GM23248 (cell line): ENCODE measurements at places on chromosomes 1 and 21. TPM values are rescaled to one million over a fixed set of nuclear protein-coding genes. Genes with fewer than 3 reads are reported as not detected.

The KRTAP11-1 gene
- total RNA-seq, result not detected in 2 replicates

DNA sequence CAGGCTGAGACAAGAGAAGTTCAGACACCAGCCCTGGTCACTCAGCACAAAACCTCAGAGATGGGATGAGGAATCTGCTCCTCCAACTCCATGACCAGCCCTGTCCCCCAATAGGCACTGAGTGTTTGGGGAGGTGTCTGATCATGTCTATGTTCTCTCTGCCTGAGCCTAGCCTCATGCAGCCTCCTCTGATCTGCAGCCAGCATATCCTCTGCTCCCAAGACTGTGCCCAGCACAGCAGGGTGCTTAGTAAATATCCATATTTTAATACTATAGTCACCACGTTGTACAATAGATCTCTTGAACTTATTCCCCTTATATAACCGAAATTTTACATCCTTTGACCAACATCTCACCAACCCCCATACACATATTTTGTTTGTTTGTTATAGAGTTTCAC, 202.9 kb downstream of the MATN1 start:
- no peak overlapping the region for H3K27ac ChIP-seq
- no peaks in the 10 kb centered on the region for H3K36me3 ChIP-seq
- H3K4me3 ChIP-seq, result no peak overlapping the region
- no peaks in the 10 kb centered on the region for H3K27me3 ChIP-seq

GRCh38 chr1:43861337-43861736, 72.3 kb upstream of the ARTN start:
- H3K27ac ChIP-seq, result no peak overlapping the region
- H3K4me3 ChIP-seq, result no peak overlapping the region
- DNase-seq, result peak; percentile 69
- H3K36me3 ChIP-seq, result no peaks in the 10 kb centered on the region
- peaks cover 11% of the 10 kb centered on the region for H3K4me1 ChIP-seq

GRCh38 chr1:93537396-93537795, 89.5 kb downstream of the FNBP1L start:
- H3K36me3 ChIP-seq, result peaks cover 9% of the 10 kb centered on the region
- no peak overlapping the region for H3K4me3 ChIP-seq
- DNase-seq, result peak; percentile 28
- H3K4me1 ChIP-seq, result peaks cover 14% of the 10 kb centered on the region

The AXDND1 gene
- not detected in 2 replicates for total RNA-seq

GRCh38 chr1:167135281-167135840, 41.5 kb downstream of the STYXL2 start:
- H3K4me1 ChIP-seq, result 0 out of 2 replicates have a peak, but pooled peaks cover 3% of the 10 kb centered on the region
- DNase-seq, result no peak
- no peak overlapping the region for H3K27ac ChIP-seq
- H3K36me3 ChIP-seq, result no peaks in the 10 kb centered on the region

- no peaks in the 10 kb centered on the region for H3K27me3 ChIP-seq
- no peaks in the 10 kb centered on the region for H3K36me3 ChIP-seq
- DNase-seq, result peak; percentile 53
- H3K27ac ChIP-seq, result no peak overlapping the region
Measured at GRCh38 chr21:39055167-39055767, 128.0 kb downstream of the PSMG1 start.

The CLCC1 gene
- 35.3 and 58.0 TPM in 2 replicates for total RNA-seq

DNA sequence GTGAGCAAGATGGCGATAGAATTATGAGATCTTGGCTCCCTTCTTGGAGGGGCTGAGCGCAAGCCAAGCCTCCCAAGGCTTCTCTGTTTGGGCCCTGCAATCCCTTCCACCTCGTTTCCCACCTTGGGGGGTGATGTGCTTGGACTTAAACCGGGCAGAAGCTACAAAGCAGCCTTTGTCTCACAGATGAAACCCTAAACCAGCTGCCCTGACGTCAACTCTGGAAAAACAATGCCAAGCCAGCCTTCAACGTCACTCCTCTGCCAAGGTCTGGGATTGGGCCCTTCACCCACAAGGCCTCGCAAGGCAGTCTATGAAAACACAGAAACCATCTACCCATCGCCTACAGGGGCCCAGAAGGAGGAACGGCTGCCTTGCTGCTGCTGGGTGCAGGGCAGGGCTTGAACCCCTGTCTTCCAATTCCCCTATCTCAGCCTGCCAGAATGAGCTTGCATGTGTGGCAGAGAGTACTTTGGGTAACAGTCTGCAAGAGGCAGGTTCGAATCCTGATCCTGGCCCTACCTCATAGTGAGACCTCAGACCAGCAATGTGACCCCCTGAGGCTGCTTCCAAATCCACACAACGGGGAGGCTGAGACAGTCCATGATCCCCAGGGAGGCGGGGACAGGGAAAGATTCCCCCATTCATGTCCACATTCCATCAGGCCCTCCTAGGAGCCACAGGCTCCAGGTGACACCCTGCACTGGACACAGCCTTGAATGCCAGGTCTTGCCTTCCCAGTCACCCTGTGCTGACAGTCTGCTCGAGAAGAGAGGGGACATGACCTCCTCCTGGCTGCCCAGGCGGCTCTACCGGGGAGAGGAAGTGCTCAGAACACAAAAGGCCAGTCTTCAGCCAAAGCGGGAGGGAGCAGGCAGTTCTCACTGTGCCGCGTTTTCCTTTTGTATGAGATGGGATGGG, 15.0 kb downstream of the IFFO2 start:
- H3K4me1 ChIP-seq, result peaks cover 26% of the 10 kb centered on the region
- no peaks in the 10 kb centered on the region for H3K36me3 ChIP-seq
- no peaks in the 10 kb centered on the region for H3K27me3 ChIP-seq
- DNase-seq, result no peak
